Left kidney (tissue), 8 donors: ENCODE measurements at places on chromosomes 12 and 14. TPM values are rescaled to one million over a fixed set of nuclear protein-coding genes. Genes with fewer than 3 reads are reported as not detected.

DNA sequence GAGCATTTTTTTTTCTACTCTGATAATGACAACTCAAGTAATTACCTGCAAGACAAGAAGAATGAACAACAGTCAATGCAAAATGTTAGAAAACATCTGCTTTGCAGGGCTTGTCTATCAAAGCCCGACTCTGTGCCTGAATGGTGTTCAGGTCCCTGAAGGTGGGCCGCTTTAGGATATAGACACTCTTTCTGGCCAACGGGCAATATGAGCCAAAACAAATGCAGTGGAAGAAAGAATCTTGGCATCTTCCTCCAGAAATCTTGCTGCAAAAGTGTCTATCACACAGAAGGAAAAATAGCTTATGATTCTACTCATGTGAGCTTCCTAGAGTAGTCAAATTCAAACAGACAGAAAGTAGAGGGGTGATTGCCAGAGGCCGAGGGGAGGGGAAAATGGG lies 32.7 kb downstream of the FOS start:
- no peak for DNase-seq

- no peak for DNase-seq
Measured at GRCh38 chr12:78009031-78009430, 178.3 kb downstream of the NAV3 start.

Gene ENDOU
- polyA plus RNA-seq, result 0.40 TPM

DNA sequence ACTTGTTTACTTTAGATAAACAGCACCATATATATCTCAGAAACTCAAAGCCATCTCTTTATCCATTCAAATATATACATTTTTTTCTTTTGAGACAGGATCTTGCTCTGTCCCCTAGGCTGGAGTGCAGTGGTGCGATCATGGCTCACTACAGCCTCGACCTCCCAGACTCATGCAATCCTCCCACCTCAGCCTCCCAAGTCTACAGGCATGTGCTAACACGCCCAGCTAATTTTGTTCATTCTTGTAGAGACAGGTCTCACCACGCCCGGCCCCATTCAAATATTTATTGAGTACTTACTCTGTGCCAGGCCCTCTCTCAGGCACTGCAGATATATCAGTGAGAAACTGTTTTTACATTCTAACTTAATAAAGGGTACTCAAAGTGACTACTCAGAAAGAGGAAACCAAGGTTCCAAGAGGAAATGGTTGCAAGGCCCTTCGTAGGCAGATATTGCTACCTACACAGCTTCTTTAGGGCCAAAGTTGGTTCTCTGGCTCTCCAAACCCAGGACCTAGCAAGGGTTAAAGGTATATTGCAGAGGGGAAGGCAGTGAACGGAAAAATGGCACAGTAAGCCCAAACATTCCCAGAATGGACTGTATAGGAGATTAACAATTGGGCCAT lies 2.9 kb downstream of the ATXN3 start:
- no peak for DNase-seq

- no peak for DNase-seq
Measured at GRCh38 chr14:24938593-24938992, 111.4 kb downstream of the STXBP6 start.

- DNase-seq, result peak; percentile 34
Measured at GRCh38 chr12:42372154-42372791, 46.3 kb downstream of the PPHLN1 start.

GRCh38 chr12:89949457-89950195 lies 241.0 kb upstream of the ATP2B1 start:
- no peak for DNase-seq

Gene FAM181A
- not detected for polyA plus RNA-seq

DNA sequence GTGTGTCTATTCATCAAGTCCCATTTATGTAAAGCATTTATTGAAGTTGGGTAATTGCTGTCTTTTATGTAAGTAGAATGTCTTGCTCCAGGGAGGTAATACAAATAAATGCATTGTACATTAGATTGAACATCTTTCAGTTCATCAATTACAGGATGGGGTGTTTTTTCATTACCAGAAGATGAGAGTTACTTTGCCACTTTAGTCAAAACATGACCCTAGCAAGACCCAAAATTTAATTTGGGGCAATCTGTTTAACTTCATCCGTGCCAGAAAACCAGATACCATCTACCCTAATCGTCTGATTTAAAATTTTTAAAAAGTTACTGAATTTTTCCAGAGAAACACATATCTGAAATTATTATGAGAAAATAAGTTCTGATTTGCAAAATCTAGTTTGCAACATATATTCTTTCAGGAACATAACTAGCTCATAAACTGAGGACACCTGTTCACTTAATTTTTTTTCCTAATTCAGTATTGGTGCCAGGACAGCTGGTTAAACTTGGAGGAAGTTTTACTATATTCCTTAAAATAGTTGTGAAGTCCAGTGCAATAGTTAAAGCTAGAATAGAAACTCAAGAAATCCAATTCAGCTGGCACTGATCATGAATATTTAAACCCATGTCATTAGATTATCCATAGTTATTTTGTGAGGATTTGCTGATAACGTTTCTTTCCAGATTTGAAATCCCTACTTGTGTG lies 114.5 kb downstream of the SRGAP1 start:
- DNase-seq, result no peak

- DNase-seq, result no peak
Measured at GRCh38 chr12:66605293-66605692, 73.6 kb downstream of the GRIP1 start.

Gene SSPN
- 13.0 TPM for polyA plus RNA-seq
